Activated T-cell treated with anti-CD3 and anti-CD28 coated beads, Interleukin-2, amount 50 U/mL, for 48 hours (primary cell): ENCODE measurements at places on chromosomes 13 and 19.

DNA sequence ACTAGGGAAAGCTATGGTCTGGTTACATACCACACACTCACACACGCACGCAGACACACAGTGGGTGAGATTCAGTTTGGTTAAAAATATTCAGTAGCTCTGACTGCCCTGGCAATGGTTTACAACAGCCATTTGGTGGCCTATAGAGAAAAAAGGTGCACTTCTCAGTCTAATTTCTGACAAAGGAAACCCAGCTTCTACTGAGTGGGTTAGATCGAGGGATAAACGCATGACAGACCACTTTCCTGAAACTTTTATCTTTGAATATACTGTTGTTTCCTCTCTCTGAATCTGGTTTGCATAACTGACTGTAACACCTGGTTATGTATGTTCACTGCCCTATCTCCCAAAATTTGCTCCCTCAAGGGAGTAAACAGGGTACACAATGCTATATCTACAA lies 2.5 kb downstream of the LIG4 start:
- DNase-seq: no peak

- DNase-seq: no peak
These were observed 73.1 kb upstream of the MTIF3 start for GRCh38 chr13:27523346-27524073.

DNA sequence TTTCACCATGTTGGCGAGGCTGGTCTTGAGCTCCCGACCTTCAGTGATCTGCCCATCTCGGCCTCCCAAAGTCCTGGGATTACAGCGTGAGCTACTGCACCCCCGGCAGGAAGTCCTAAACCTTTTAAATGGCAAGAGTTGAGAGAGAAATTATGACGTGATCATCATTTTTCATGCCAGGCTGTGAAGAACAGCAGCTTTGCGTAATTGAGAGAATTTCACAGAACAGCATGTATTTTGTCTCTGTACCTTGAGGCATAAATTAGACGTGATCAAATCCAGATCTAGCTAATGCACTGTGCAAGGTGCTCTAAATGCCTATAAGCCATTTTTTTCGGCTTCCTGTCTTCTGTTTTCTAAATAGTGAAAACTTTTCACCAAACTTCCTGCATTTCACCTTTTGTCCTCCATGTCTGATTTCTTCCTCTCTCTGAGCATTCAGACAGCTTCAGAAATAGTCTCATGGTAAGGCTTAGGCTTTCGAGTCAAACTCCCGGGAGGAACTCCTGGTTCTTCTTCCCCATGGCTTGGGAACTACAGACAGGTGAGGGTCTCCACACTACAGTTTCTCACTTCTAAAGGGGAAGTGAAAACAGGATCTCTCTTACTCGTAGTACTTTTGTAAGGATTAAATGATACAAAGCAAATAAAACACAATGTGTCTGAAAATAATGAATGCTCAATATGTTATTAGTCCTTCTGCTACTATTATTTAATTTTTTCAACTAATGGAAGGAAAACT lies 51.0 kb downstream of the WDFY2 start:
- no peak for DNase-seq

GRCh38 chr19:15280915-15281683 lies 48.9 kb upstream of the EPHX3 start:
- no peak for DNase-seq

GRCh38 chr19:12166626-12167025 lies 3.7 kb downstream of the ZNF136 start:
- DNase-seq: no peak

- no peak for DNase-seq
These were observed 3.4 kb downstream of the EBI3 start for GRCh38 chr19:4232614-4233281.

GRCh38 chr13:98976338-98976737 lies 1.5 kb downstream of the DOCK9 start:
- DNase-seq: no peak

DNA sequence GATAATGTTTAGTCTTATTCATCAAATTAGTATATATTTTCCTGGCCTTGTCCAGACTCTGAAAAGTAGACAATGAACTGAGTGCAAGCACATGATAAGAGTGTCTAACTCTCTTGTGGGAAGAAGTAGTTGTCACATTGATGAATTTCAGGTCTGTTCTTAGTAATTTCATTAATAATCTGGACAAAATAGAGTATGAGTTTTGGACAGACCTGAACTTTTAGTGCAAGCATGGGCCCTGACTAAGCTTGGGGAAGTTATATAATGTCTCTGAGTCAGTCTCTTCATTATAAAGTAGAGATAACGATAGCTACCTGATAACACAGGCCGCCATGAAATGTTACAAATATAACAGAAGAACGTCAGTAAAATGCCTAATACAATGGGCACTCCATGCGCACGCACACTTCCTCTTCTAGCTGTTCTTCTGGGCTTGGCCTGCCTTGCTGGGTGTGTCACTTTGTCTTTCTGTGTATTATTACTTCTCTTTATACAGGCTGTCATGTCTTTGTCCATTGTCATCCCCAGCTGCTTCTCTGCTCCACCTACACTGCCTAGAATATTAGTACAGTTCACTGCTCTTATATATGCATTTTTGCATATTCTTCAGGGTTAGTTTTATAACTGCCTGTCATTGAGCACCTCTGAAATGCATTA lies 129.1 kb upstream of the HTR2A start:
- no peak for DNase-seq

DNA sequence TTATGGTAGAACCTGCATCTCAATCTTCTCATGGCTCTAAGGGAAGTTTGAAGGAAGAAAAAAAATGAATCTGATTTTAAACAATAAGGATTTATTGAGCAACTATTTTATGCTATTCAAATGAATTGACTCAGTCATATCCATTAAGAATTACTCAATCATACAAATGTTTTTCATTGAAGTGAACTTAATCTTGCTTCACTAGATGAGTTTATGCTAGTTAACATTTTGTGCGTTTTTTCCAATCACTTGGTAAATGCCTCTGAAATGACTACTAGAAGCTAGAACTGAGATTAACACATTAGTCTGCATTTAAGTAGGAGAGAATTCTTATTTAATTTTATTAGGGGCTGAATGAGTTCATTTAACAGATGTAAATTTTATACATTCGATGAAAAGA lies 25.2 kb downstream of the RXFP2 start:
- DNase-seq: no peak

GRCh38 chr19:18292810-18293641 lies 11.6 kb upstream of the JUND start:
- peak; percentile 80 for DNase-seq

DNA sequence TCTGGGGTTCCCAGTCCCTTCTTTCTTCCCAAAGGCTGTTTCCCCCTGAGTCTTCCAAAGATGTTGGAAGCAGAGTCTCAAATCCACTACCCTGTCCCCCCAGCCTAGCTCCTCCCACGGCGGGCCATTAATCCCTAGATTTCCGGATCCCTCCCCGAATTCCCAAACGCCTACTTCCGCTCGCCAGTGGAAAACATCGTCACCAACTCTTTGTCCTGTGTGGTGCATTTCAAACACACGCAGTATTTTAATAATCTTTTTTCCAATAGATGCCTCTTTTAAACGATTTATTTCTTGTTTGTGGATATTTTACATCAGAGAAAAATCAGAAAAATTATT lies 610 bp downstream of the ZNF791 start:
- DNase-seq: no peak

DNA sequence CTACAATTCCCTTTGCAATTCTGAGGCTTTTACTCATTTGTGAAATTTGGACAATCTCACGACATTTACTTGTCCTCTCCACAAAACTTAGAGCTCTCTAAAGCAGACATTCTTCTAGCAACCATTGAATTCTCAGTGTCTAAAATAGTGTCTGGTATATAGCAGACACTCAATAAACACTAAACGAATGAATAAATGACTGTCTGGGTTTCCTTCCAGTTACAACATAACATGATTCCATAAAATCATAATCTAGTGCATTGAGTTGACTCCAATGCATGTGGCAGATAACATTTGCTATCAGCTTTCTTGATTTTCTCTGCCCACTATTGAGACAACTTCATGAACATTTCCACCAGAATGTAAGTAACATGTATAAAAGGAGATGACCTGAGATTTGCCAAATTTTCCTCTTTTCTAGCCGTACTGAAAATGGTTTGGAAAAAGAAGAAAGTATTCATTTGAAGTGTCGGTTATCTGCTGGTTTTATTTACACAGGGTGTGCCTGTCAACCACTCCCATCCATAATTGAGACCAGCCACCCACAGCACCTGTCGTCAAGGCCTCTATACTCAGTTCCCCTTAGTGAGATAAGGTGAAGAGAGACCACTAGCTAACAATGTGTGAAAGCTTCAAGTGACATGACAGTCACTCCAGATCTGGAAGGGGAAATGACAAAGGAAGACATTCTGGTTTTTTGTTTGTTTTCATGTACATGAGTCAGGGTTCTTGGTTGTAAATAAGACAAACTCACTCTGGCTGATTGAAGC lies 4.8 kb upstream of the SERP2 start:
- no peak for DNase-seq

GRCh38 chr19:2554856-2555255 lies 78.9 kb downstream of the GADD45B start:
- DNase-seq: no peak

DNA sequence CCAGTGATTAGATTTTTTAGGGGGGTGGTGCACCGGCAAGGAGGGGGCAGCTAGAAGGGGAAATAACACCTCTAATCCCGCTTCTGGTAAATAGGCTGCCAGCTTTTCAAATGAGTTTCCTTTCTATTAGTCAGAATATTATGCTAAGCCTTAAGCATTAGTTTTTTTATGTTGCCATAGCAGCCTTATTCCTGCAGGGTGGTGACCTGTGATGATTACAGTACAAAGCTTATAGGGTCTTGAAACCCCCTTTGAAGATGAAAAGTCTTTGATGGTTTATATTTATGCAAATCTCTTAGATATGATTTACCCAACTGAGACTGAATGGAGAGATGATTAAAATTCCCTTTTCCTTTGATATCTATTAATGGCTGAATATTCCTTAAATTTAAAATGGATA lies 109.8 kb downstream of the ZIC5 start:
- no peak for DNase-seq

DNA sequence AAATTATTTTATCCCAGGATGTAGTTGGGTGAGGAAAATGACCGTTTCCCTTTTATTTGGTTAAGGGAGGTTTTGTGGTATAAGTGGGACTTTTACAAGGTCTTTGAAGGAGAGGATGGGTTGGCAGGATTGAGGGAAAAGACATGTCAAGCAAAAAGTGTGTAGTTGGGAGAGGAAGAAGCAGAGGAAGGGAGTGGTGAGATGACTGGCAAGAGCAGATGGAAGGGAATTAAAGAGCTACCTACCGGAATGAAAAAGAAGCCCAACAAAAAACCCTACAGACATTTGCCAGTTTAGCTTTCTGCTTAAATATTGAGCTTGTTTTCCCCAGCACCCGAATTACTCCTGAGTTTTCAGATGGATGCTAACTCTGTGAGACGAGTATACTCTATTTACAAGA lies 19.6 kb downstream of the FRY start:
- no peak for DNase-seq

DNA sequence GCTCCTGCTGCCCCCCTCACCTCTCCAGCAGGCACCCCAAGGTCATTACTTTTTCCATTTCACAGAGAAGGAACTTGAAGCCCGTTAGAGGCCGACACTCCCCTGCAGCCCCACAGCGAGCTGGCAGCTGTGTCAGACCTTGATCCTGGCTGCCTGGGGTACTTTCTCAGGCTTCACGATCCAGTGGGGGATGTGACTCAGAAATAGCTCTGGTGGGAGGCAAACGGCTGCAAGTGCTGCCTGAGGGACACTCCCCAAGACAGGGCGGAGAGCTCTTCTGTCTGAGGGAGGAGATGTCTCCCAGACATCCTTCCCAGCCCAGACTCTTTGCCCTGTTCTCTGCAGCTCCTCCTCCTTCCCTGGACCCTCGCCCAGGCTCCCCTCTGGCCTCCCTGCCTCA lies 4.8 kb downstream of the TSKS start:
- DNase-seq: no peak

DNA sequence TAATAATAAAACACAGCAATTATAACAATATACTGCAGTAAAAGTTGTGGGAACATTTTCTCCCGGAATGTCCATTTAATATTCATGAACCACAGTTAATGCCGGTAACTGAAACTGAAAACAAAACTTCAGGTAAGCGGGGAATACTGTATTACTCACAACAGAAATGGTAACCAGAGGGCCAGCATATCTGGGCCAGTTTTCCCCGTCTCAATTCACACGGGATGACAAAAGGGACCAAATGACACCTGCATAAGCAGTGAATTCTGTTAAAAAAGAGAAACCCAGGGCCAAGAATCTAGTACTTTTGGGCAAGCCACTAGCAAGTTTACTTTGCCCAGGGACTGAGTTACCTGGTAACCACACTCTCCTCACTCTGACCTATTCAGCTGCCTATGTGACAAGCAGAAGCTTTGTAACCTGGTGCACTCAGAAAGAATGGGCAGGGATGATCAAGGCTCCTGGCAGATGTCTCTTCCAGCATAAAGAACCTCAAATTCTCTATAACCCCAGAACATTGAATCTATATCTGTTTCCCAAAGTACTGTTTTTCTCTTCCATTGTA lies 1171.2 kb downstream of the DIAPH3 start:
- no peak for DNase-seq

- DNase-seq: no peak
These were observed 30.5 kb downstream of the ZNF701 start for GRCh38 chr19:52600639-52601024.
